ACHN (cell line): ENCODE measurements at places on chromosomes 16 and 17.
A peak's percentile ranks its signal among the peaks of the same experiment; 100 is the strongest.

DNA sequence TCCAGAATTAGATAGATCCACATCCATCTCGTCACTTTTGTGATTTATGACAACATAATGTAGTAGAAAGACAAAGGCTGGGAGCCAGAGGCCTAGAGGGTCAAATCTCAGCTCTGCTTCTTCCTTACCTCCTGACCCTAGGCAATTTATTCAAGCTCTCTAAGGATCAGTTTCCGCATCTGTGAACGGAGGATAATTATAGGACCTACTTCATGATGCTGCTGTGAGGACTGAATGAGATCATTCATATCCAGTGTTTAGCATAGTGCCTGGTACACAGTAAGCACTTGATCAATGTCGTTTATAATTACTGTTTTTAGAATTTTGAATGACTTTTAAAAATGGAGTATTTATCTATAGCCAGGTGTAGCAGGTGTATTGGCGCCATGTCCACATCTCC, 128.4 kb downstream of the SHISA9 start:
- DNase-seq = no peak

- DNase-seq = no peak
Observed at GRCh38 chr17:44279346-44279665, 11.4 kb upstream of the SLC4A1 start.

GRCh38 chr16:69179328-69180010, 7.5 kb upstream of the SNTB2 start:
- DNase-seq = no peak

DNA sequence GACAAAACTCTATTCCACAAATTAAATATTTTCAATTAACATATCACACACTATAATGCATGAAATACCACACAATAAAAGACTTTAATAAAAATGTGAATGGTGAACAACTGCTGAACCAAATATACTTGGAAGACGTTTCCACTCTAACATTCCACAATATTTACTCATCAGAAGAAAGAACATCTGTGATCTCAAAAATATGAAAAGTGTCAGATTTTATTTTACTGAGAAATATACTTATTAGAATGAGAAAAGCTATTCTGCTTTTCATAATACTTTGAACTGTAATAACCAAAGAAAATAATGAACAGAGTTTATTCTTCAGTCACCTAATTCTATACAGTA, 181.8 kb upstream of the AXIN2 start:
- no peak for DNase-seq

GRCh38 chr16:35735403-35736251, 2276.2 kb downstream of the TP53TG3F start:
- DNase-seq = no peak

DNA sequence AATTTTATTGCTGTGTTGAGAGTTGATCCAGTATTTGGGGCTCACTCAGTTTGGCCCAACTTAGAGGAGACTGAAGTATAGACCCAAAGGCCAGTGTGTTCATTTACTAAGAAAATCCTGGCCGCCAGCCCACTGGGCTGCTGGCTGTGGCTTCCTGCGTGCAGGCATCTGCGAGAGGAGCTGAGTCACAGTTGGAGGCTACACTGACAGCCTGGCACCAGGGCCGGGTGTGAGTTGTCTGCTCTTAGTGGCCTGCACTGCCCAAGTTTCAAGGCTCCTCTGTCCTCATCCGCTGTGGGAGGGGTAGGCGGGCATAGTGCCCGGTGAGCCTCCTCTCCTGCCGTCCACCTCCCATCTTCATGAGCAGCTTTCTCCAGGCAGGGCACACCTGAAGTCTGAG, 54.2 kb downstream of the PLD6 start:
- peak; percentile 99 for DNase-seq

GRCh38 chr17:82060614-82061013, 5.0 kb downstream of the DUS1L start:
- DNase-seq = no peak

DNA sequence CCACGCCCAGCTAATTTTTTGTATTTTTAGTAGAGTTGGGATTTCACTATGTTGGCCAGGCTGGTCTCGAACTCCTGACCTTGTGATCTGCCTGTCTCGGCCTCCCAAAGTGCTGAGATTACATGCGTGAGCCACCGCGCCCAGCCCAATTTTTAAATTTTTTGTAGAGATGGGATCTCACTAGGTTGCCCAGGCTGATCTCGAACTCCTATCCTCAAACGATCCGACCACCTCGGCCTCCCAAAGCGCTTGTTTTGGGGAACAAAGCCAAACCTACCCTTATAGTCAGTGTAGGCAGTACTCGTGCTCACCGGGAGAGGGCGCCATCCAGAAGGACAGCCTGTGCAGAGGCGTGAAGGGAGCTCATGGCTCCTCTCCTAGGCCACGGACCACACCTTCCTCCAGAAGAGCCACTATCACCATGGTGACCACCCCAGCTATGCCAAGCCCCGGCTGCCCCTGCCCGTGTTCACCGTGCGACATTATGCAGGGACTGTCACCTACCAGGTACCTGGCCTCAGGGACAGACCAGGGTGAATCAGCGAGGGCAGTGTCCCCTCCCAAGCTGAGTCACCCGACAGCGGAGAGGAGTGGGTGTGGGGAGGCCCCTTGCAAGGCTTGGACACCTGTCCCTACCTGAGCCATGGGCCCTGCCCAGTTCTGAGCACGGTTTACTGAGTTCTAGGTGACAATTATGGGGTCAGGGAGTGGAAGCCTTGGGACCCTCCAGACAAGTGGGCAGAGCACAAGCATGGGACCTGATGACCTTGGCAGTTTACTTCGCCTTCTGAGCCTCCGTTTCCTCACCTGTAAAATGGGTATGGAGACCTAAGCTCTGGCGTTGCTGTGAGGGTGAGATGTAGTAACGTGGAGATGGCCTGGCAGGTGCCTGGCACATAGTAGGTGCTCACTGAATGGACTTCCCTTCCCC, 13.7 kb downstream of the MYO15B start:
- peak; percentile 77 for DNase-seq

DNA sequence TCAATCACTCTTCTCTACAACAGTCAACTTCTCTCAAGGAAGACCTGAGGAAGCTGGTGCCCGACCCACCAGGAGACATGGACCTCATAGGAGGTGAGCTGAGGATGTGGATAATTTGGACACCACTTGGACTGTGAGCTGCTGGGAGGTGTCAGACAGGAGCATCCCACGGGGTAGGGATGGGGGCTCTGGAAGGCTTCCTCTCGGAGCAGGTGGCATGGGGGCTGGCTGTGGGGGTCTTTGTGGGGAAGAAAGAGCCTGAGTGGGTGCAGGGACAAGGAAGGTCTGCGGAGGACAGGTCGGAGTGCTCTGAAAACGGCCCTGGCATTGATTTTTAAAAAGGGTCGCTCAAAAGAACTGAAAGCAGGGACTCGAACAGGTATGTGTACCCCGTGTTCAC, 64.0 kb downstream of the TBC1D16 start:
- no peak for DNase-seq

GRCh38 chr17:59479141-59479540, 86.3 kb upstream of the DHX40 start:
- no peak for DNase-seq

DNA sequence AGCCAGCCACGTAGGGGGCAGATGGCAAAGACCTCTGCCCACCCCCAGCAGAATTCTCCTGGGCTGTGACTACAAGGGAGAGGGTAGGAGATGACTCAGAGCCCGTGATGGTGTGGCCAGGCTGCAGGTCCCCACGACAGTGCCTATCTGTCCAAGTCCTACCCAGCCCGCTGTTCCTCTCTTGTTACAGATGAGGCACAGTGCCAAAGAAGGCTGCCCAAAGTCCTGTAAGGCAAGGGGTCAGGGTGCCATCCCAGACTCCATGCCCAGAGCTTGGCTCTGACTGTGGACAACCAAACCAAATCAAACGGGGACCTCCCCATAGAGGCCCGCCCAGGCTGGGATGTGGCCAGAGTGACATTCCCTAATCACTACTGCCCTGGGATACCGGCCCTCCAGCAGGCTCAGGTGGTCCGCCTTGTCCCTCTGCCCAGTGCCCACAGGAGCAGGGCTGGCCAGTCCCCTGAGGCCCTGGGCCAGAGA, 12.6 kb upstream of the BCAR1 start:
- no peak for DNase-seq

- no peak for DNase-seq
Observed at GRCh38 chr17:49633762-49634484, 44.0 kb downstream of the SPOP start.

GRCh38 chr17:76159157-76159556, 18.1 kb upstream of the FOXJ1 start:
- no peak for DNase-seq

DNA sequence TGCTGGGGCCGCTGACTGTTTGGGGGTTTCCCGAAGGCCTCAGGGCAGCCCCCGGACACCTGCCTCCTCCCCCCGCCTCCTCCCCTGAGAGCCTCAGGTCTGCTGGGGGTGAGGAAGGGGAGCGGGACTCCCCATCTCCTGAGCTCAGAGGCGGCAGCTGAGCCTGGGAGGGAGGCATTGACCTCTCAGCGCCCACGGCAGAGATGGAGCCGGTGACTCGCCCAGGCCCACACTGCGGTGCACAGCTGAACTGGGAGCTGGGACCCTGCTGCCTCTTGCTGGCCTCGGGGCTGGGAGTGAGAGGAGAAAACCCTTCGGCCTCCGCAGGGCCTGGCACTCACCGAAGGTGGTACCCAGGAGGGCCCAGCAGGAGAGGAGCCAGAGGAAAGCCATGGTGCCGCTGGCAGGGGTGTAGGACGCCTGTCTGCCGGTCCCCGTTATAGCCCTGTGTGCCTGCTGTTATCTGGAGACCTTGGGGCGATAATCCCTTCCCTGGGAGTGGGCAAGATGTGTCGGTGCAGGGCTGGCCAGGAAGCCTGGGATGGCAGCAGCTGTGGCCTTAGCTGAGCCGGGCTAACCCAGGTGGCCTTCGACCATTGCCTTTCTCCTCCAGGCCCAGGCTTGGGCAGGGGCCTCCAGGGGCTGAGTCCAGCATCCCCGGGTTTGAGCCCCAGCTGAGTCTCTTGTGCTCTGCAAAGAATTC, at the start of gene CTRB2:
Gene CTRB2 (minus strand): TSS at position 413 of the 703 bp plus-strand sequence. CDS start 20 bp downstream, at position 393.
- no peak for DNase-seq

DNA sequence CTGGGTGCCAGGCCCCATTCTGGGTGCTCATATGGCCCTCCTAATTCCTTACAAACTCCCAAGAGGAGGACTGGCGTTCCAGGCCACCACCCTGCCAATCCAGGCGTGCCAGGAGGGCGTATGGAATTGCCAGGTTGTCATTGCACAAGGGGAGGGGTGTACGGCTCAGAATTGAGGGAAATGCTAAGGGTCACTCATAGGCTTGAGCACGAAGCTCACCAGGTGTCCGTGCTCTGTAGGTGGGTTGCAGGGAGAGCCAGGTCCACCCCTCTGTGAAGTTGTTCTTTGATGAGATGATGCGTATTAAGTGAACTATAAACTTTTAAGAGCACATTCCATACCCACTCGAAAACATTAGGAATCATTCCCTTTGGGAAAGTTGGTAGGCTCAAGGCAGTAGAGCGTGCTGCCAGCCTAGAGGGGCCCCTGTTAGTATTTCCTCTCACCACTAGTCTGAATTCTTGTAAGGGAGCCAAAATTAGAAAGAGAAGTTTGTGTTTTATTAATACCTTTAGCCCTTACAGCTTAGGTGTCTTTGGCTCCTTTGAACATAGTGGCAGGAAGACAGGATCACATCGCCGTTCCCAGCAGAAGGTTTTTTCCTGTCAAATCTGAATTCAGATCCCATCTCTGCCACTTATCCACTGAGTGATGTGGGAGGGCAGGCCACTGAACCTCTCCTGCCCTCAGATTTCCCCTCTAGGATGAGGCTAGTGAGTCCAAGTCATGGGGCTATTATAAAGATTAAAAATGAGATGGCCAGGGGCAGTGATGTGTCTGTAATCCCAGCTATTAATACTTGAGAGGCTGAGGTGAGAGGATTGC, 38.7 kb upstream of the NFAT5 start:
- peak; percentile 97 for DNase-seq

DNA sequence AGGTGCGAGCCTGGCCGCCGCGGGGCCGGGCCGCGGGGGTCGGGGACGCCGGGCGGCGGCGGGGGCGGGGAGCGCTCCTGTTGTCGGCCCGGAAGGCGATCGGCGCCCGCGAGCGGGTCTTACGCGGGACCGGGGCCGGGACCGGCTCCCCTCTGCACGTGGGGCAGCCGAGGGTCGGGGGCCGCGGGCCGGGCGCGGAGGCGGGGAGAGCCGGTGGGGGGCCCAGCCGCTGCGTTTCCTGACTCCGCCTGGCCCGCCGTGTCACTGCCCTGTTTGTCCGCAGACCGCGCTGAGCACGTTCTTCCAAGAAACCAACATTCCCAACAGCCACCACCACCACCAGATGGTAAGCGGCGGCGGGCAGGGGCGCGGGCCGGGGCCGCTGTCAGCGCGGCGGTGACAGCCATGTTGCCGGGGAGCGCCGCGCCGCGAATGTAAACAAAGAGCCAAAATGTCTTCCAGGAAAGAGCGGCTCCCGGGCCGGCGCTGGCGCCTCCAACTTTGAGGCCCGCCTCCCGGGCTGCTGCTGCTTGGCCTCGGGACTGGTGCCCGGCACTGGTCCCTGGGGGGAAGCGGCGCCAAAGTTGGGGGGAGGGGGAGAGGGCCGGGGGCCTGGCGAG, 586 bp downstream of the UBALD2 start:
- DNase-seq = peak; percentile 57

- no peak for DNase-seq
Observed at GRCh38 chr16:66419527-66419926, 7.6 kb upstream of the BEAN1 start.

DNA sequence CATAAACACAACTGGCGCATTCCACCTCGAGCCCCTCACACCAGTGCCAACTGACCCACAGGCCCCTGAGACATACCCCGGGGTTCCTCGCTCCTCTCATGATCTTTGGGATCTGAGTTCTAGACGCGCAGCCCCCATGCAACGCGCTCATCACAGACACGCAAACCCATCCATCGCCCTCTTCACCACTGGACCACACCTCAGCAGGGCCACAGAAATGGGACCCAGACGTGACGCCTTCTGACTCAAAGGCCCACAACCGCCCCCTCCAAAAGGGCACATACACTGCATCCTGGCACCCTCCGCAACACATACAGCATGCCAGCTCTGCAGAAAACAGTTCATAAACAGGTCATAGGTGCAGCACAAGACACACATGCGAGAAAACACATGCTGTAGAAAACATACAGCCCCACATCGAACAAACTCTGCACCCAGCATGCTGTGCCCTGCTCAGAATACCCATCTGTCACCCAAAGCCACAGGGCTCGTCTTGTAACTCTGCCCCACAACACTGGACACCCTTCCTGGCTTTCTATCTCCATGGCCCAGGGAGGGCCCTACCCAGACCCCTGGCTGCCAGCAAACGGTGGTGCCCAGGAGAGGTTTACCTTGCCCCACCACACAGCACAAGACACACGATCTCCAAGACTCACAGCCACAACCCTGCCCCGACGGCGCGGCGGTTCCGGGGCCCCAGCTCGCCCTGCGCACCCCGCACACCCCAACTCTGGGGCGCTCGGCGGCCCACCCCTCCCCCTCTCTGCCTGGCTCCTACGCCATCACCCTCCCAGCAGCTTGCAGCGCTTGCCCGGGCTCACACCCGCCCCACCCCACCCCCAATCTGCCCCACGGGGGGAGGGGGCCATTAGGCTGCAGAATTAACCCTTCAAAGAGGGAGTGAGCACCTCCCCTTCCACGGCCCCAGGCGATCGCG, 887 bp downstream of the ZBTB4 start:
- peak; percentile 37 for DNase-seq
